T-cell (primary cell): ENCODE measurements at places on chromosomes 1 and 21.

DNA sequence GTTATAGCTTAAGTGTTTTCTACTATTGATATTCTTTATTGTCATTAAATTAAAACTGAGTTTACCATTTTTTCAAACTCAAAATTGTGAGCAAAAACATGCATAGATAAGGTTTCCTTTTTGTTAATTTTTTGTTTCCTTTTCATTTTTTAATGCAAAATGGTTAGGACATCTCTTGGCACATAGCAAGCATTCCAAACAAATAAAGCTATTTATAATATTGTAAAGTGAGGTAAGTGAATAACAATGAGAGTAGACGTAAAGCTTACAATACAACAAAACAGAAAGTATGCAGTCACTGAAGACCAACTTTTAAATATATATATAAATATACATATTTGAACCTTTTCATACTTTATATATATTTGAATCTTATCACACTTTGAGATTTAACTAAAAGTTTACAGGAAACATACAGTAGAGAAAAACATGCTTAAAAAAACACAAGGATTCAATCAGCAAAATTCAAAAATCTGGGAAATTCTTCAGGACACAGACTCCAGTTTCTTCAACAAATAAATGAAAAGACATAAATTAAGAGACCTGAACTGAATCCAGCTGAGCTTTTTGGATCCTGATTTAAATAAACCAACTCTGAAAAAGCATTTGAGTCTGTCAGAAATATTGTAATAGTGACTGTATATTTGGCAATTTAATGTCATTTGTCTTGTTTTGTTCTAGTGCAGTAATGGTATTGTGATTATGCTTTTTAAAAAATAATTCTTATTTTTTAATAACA lies 67.5 kb upstream of the SAMSN1 start:
- no peak for DNase-seq

- no peak for DNase-seq
Observed at GRCh38 chr21:34911360-34911759, 137.7 kb downstream of the RUNX1 start.

- DNase-seq = no peak
Observed at GRCh38 chr1:183889095-183889494, 84.2 kb downstream of the RGL1 start.

DNA sequence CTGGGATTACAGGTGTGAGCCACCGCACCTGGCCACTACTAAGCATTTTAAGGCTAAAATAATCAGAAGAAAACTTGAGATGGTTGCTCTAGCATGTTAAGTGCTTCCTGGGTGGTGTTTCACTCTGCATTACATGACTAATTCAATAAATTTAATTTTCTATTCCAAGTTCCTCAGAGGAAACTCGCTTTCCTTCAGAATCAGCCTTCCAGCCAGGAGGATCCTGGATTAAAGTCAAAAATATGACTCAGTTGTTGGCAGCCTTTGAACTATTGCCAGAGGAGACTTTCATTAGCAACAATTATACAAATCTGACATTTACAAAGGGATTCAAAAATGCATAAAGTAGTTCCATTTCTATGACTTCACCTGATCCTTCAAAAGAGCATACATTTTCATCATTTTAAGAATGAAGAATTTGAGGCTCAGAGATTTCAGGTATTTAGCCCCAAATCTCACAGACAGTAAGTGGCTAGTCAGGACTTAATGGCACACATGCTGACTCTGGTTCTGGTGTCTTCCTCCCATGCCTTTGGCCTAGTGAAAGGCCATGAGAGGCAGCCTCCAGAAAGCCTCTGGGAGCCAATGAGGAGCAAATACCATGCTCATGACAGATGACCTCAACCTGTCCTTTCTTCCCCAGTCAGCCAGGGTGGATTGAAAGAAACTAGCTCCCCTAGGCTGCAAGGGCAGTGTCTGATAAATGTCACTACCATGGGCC lies 115.7 kb downstream of the MAP3K21 start:
- no peak for DNase-seq

DNA sequence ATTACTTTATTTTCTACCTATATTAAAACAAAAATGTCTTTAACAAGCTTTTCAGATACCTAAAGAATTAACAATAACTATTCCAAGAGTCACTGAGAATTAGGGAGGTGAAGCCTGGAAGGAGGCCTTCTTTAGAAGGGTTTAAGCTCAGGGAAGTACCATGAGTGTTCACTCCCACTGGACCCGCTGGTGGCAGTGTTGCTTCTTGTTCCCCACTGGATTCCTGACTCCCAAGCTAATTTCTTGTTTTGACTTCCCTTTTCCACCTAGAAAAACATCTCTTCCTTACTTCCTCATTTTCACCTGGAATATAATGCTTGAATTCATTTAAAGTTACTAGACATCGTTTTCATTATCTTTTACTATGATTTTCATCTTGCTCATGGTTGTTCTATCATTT lies 264.2 kb downstream of the HMCN1 start:
- no peak for DNase-seq

DNA sequence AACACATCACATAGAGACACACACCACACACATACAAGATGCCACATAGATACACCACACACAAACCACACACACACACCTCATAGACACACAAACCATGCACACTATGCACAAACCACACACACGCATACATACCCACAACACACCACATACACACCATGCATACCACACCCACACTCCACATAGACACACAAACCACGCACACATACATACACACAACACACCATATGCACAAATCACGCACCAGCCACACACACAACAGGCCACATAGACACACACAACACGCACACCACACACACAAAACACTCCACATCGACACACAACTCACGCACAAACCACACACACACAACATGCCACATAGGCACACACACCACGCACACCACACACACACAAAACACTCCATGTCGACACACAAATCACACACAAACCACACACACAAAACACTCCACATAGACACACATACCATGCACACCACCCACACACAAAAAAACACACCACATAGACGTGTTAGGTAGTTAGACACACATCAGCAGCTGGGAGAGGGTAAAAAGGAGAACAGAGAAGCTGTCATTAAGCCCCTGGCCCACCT lies 49.5 kb upstream of the SLC19A1 start:
- no peak for DNase-seq

GRCh38 chr21:36141513-36141925 lies 6.6 kb downstream of the CBR3 start:
- peak; percentile 80 for DNase-seq

- no peak for DNase-seq
Observed at GRCh38 chr1:17588048-17588871, 48.8 kb downstream of the ARHGEF10L start.

DNA sequence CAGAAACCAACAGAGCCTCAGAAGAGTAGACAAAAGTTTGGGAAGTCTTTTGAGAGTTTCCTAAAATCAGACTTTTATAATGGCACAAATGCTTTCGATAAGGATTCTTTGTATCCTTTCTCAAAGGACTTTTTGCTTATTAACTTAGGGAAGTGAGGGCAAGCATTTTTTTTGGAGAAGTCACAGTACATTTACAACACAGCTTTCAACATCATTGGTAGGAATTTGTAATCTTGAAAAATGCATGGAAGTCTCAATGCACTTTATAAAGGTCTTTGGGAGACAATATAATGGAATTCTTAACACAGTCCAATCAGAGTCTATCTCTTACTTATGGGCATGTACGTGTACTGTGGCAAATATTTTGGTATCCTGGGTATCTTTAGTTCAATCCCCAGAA lies 325.8 kb upstream of the NR5A2 start:
- no peak for DNase-seq

GRCh38 chr1:167328816-167329483 lies 108.3 kb downstream of the POU2F1 start:
- no peak for DNase-seq

- no peak for DNase-seq
Observed at GRCh38 chr1:233033361-233033760, 83.0 kb downstream of the NTPCR start.

- DNase-seq = peak; percentile 50
Observed at GRCh38 chr1:2821966-2822620, 20.6 kb upstream of the TTC34 start.

DNA sequence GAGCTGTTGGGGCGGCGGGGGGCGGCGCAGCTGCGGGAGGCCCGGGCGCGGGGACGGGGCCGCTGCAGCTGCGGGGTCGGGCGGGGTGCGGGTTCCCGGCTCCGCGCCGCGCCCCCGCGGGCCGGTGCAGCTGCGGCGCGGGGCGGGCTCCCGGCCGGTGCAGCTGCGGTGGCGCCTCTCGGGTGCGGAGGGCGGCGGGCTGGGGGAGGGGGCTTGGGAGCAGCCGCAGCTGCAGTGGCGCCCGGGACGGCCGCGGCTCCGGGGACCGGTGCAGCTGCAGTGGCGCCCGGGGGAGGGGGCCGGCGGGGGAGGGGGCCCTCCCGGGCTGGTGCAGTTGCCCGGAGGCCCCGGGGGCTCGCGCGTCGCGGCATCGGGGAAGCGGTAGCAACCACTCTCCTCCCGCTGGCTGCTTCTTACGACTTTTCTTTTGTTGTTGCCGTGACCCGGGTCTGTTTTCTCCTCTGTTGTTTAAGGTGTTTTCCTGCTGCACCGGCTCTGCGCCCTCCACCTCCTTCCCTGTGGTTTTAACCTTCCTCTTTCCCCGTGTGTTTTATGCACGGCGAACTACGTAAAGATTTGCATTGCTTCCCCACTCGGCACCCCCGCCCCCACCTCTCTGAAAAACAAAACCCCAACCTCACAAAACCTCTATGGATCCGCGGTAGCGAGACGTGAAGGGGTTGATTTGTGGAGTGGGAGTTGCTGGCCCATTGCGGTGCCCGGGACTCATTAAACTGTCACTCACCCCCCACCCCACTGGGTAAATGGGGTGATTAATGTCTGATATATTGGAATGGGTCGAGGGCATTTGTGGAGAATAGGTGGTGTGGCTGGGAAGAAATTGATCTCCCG lies 1.7 kb upstream of the ZBTB18 start:
- DNase-seq = peak; percentile 72

DNA sequence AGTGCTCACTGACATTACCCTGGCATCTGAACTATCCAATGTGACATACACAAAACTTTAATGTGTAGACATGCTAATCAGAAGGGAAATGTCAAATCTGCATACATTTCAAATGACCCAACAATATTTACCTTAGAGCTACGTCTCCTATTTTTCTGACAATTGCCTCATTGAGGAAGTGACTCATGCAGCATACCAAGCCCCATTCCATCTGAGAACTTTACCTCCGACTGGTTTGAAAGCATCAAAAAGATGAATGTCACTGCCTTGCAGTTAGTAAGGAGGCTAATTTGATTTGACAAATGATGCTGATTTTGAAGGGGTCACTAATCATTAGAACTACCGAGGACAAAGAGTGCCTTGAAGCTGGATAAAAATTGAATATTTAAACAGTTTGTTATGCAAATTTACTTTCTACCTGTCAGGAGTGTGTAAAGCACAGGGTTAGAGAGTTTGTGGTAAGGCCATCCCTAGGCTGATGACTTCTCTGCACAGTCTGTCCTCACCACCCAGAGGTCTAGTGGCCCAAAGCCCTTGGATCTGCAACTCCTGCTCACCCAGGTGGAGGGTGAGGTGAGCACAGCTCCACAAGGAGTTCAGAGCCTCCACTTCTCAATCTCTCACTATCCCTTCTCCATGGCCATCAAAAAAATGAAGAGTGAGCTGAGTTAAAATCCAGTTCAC lies 500.3 kb upstream of the C1orf87 start:
- DNase-seq = no peak

DNA sequence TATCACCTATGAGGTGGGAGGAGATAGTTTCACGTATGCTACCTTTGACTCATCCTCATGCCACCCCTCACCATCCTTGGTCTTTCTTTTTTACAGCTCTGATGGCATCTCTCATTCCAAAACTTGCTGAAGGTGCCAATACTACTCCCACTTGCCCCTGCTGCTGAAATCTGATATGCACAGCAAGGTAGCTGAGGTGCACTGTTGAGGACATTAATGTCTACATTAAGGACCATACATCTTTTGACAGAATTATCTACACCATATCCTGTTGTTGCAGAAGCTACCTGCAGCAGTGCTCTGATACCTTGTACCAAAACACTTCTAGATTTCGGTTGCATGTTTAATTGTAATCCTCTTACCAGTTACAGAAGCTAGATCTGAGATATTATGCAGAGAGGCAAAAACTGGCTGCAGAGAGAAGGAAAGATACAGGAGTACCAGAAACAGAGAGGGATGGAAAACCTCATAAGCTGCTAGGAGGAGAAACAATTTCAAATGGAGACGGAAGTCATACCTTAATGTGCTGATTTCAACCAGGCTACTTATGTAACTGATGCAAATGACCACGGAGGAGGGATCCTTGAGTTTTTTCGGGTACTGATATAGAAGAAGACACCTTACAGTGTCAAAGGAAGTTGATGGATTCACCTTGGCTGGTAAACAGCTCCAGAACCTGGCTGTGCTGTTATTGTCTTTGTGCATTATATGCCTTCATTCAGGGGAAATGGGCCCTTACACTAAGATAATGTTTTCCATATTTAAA lies 19.3 kb upstream of the PTPRC start:
- DNase-seq = no peak

GRCh38 chr21:39908265-39908923 lies 41.2 kb downstream of the PCP4 start:
- no peak for DNase-seq

GRCh38 chr1:1000357-1001056 lies 610 bp upstream of the HES4 start:
- peak; percentile 77 for DNase-seq

- DNase-seq = no peak
Observed at GRCh38 chr1:119364640-119365039, 3.9 kb upstream of the HAO2 start.

GRCh38 chr1:176033881-176034280 lies 173.2 kb downstream of the COP1 start:
- no peak for DNase-seq

- no peak for DNase-seq
Observed at GRCh38 chr1:51564124-51564523, 45.1 kb upstream of the EPS15 start.

DNA sequence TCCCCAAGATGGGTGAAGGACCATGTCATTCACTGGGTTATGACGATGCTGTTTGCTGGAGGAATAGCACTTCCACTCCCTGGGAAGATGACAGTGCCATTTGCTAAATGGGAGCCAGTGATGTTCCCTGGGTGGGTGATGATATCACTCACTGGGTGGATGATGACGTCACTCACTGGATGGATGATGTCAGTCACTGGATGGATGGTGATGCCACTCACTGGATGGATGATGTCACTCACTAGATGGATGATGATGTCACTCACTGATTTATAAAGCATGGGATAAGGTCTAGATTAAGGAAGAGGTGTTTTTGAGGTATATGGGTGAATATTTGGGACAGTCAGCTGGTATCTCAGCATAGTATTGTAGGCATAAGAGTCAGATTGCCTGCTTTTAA lies 457.2 kb downstream of the AJAP1 start:
- no peak for DNase-seq

DNA sequence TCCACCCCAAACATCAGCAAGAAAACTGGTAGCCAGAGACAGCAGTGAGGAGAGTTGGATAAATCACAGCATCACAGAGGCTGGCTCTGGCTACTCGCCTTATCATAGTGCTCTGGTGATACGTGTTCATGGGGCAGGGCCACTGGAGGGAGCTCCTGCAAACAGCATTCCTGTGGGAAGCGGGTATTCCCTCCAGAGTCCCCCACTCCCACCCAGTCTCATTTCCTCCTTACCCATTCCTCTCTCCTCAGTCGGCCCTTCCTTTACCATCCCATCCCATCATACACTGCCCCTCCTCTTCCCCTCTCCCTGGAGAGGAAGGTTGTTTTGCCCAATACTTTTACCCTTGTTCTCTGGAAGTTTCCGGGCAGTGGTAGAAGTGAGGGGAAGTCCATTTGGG lies 7.1 kb downstream of the NHLH2 start:
- no peak for DNase-seq

GRCh38 chr1:37515185-37516034 lies 844 bp upstream of the MEAF6 start:
- DNase-seq = no peak

- DNase-seq = no peak
Observed at GRCh38 chr1:155051342-155051776, 243 bp downstream of the ADAM15 start.
